ENCODE measurements at places on chromosomes 3 and 15.

DNA sequence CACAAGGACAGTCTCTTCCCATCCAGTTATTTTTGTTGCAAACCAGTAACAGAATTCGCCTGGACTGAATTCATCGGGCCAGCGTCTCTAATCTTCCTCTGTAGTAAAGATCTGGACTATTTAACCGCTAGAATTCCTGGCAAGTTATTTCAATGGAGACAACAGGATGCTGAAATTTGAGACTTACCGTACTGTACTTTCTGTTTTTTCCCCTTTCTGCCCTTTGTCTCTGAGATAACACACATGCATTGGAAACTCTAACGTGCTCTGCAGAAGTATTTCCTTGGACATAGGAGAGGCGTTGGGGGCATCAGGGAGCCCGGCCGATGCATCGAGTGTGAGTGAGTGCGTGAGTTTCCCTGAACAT, 61.5 kb downstream of the ASB7 start:
- no peak for DNase-seq

GRCh38 chr3:66419036-66419435, 81.8 kb downstream of the LRIG1 start:
- DNase-seq = no peak

- DNase-seq = no peak
Measured at GRCh38 chr15:77540312-77541060, 92.2 kb downstream of the LINGO1 start.

GRCh38 chr3:15300323-15301078, 31.9 kb downstream of the SH3BP5 start:
- peak; percentile 85 for DNase-seq

DNA sequence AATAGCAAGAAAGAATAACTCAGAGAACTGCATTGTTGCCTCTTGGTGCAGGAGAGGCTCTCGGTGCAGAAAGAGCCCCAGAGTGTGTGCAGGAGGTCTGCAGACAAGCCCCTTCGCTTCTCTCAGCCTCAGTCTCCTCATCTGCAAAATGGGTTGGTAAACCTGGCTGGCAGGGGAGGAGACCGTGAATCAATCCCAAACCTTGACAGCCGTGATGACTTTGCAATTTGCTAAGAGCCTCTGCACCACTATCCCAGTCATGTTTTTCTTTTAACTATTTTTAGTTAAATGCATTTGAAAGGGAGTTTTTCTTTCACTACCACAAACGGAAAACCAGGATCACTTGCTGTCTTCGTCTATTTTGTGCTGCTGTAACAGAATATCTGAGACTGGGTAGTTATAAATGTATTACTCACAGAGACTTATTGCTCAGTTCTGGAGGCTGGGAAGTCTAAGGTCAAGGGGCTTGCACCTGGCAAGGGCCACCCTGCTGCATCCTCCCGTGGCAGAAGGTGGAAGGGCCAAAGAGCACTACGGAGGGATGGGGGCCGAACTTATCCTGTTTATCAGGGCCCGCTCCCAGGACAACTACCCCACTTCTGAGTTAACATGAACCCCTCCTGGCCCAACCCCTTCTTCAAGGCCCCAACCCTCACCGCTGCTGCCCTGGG, 14.2 kb upstream of the IQSEC1 start:
- DNase-seq = no peak

Data from urothelium cell line (cell line).